ENCODE measurements at places on chromosomes 3 and 15.
A peak's percentile ranks its signal among the peaks of the same experiment; 100 is the strongest.

- DNase-seq = peak; percentile 64
Measured at GRCh38 chr3:194277104-194277785, 73.9 kb downstream of the CPN2 start.

DNA sequence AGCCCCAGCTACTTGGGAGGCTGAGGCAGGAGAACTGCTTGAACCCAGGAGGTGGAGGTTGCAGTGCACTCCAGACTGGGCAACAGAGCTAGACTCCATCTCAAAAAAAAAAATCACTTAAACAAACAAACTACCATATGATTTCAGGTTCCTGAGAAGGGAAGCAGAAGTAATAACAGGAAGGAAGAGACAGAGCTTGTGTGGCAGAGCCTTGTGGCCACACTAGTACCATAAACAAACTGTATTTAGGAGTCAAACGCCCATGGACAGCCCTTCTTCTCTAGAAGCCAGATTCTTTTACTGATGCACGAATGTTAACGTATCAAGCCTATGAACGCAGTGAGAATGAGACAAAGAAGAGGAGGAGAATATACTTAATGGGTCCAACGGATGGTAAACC lies 12.0 kb downstream of the MTMR10 start:
- no peak for DNase-seq

- DNase-seq = no peak
Measured at GRCh38 chr15:35139822-35140221, 54.7 kb upstream of the NANOGP8 start.

DNA sequence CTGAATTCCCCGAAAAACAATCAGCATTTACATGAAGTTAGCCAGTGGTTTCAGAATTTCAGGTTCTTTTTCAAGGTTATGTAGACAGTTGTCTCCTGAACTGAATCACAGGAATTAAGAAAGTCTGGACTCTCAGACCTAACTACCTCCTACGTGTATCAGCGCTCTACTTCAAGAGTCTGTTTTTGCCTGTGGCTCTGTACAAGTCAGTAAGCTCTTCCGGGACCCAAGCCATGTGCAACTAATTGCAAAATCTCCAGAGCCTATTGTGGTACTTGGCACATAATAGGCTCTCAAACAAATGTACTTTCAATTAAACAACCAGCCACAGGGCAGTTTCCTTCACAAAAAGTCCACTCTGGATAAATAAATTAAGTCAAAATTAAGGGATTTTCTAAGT lies 414.2 kb downstream of the PDCD6IP start:
- DNase-seq = no peak

GRCh38 chr15:63352808-63353207 lies 28.8 kb downstream of the CA12 start:
- no peak for DNase-seq

DNA sequence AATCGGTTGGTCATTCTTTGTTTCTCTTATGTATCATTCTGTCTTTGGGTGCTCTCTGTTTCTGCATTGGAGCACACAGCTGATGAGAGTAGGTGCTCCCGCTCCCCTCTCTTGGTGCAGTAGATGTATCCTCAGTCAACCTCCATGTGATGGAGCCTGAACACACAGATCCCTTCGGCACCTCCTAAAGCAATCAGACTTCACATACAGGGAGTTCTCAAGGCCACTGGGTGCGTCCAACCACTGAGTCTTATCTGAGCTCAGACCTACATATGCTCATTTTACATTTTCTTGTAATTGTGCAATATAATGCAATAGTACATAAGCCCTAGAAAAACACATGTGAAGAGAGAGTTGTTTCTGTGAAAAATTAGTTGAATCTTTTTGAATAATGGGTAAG lies 198.1 kb upstream of the ATP10A start:
- DNase-seq = no peak

DNA sequence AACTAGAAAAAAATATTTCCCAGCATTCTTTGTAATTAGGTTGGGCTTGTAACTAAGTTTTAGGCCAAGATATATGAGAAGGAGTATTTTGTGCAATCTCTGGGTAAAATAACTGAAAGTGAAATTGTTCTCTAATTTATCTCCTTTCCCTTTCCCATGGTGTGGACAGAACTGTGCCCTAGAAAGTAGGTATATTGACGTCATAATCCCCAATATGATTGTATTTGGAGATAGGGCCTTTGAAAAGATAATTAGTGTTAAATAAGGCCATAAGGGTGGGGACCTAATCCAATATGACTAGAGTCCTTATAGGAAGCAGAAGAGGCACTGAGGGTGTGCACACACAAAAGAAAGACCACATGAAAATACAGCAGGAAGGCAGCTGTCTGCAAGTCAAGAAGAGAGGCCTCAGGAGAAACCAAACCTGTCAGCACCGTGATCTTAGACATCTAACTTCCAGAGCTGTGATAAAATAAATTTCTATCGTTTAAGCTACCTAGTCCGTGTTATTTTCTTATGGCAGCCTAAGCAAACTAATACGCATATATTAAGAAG lies 106.6 kb downstream of the KCNH8 start:
- no peak for DNase-seq

DNA sequence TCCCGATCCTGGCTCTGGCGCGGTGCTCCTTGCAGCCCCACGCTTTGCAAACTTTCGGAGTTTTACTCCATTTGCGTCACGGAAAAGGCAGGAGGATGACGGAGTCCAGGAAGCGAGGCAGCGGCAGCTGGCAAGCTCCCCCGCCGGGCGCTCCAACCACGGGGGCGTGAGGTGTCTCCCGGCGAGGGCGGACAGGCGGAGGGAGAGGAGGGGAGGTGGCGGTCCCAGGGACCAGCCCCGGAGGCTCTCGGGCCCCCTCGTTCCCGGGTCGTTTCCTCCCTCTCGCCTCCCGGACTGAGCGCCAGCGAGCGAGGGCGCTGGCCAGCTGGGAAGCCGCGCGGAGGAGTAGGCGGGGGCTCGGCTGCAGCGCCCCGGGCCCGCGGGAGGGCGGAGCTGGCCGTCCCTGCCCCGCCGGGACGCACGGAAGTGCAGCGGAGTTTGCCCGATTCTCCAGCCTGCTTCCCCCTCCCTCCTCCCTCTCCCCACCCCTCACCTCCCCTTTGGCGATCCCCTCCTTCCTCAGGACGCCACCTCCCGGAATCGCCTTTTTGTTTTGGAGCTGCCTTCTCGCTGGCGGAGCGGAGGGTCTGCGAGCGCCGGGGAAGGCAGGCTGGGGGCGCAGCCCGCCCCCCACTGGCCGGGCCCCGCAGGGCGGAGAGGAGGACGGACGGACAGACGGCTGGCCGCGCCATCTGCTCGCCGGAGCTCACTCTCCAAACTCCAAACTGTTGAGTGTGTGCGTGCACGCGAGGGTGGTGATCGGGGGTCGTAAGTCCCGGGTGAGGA lies at the start of gene SNX33:
Gene SNX33, plus strand, starts transcription at position 543 of the 786 bp plus-strand sequence. CDS start 1,191 bp downstream, outside the sequence.
- DNase-seq = peak; percentile 59

GRCh38 chr15:49439678-49440395 lies 16.8 kb downstream of the FGF7 start:
- DNase-seq = no peak

- DNase-seq = peak; percentile 47
Measured at GRCh38 chr3:27633224-27633545, 88.9 kb downstream of the EOMES start.

DNA sequence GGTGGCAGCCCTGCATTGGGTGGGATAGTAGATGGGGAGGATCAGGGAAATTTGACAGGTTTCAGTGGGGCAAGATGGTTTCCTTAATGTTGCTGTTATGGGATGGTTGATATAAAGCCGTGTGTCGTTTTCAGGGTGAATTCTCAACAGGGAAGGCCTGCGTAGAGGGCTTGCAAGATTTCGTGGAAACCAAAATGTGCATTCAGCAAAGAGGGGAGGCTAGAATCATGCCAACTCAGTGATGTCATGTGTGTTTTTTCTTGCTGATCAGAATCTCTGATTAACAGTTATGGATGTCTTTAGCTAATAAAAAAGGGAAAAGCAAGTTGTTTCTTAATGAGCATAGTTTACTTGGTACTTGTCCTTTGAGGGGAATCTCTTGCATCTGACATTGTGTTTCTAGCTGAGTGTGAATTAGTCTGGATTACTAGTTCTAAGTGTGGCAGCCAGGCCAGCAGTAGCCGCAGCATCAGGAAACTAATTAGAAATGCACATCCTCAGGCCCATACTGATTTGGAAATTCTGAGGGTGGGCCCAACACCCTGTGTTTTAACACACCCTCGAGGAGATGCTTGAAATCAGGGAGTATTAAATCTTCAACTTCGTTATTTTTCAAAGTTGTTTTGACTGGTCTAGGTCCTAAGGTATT lies 24.8 kb downstream of the MRAS start:
- DNase-seq = no peak

DNA sequence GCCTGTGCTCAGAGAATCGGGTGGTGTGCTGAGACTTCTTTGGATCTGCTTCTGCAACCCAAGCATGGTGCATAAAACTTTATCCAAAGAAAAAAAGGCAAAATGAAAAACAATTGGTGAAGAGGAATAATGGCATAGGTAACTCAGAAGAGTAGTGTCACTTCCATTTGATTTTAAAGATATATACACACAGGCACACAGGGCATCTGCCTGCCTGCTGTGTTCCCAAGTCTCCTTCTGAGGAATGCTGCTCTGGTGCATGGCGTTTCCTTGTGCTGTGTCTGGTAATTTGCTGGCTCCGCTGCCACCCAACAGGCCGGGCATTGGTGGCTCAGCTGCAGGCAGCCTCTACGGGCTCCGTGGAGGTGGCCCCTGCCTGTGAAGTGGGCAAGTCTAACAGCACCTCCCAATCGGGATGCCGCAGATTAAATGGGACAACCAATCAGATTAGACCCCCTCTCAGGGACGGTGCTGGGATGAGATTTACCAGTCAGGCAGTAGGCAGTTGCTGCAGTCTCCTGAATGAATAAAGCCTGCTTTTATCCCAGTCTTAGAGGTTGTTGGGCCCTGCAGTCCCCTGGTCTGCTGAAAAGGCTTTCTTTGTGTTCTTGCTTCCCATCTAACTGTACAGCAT lies 253.7 kb upstream of the RASGRP1 start:
- no peak for DNase-seq

- no peak for DNase-seq
Measured at GRCh38 chr3:187799942-187800641, 54.8 kb upstream of the BCL6 start.

DNA sequence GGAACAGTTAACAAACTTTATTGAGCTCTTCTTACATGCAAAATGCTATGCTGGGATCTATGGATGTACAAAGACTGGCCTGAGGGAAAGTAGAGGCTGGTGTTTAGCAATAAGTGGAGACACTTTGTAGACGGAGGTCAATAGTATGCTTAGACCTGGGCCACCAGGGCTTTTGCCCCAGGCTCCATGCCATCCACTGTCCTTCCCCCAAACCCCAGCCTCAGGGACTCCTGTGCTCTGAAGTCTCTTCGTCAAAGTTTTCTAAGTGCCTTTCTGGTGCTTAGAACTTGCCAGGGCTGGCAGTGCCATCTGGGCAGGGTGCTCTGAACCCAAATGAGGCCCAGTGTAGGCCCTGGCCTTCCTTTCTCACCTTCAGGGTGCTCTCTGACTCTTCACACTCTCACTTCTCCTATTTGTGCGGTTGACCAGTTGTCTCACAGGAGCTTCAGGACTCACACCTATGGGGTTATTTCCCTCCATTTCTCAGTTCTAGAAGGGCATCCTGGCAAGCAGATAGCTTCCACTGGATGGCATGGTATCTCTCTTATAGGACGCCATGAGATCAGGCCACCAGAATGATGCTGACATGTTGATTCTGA lies 21.8 kb upstream of the KCNAB1 start:
- DNase-seq = no peak

GRCh38 chr3:58214484-58215316 lies 3.9 kb upstream of the DNASE1L3 start:
- DNase-seq = peak; percentile 13

DNA sequence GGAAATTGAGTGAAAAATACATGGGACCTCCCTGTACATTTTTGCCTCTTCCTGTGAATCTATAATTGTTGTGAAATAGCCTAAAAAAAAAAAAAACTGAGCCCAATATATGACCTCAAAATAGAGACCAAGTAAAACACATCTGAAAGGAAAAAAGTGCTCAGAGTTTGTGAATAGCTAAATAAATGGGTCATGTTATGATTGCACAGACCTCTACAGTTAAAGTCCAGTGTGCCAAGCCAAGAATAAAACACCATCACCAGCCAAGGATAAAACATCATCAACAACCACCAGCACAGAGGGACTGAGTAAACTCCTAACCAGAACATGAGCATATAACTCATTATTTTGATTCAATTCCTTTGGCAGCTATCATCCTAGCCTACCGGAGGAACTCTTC lies 115.6 kb upstream of the AGTR1 start:
- no peak for DNase-seq

GRCh38 chr15:49875392-49875791 lies 243.6 kb downstream of the ATP8B4 start:
- DNase-seq = no peak

DNA sequence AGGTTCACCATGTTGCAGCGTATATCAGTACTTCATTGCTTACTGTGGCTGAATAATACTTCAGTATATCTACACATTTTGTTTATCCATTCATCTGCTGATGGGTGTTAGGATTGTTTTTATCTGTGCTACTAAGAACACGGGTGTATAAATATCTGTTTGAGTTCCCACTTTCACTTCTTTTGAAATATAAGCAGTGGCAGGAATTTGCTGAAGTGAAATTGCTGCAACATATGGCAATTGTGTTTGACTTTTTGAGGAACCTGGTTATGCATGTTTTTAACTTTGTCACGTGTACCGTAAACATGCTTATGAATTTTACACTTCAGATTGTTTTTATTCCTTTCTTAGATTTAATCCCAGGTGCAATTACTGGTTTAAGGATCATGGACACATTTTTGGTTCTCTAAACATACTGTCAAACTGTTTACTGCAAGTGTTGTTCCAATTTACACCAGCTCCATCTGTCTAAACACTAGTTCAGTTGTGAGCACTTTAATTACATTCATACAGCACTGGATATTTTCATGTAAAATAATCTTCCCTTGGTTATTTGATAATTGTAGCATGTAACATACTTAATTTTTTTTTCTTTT lies 23.1 kb downstream of the TRAK1 start:
- no peak for DNase-seq

DNA sequence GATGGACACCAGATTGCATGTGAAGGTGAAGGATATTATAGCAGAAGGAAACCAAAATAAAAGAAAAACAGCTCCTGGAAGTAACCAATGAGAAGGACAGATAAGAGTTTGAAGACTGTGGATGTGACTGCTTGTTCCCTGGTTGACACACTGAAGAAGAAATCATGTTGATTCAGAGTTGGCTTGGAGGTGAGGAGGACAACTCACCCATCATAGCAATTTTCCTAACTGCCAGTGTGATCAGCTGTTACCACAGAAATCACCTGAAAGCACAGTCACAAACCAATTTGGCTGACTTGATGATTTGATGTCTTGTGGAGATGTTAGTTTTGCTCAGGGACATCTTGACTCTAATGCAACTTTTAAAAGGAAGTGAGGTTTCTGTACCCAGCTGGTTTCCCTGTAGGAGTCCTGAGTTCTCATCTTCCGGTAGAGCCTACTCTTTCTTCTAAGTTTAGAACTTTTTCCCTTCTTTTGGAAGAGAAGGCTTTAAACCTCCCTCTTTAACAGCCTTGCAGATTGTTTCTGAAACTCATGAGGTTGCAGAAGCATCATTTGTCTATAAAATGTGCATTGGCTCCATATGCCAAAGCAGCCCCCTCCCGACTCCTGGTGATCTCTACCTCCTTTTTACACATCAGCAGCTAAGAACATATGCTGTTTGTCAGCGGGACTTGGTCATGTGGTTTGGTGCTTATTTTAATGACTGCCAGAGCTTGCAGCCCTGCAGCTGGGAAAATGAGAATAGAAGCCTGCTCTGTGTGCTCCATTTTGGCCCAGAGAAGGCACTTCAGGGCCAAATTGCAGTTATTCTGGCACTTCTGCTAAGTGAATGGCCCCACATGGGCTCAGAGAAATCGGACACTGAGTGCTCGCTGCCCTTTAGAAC lies 10.3 kb downstream of the ATG7 start:
- DNase-seq = no peak
